8988T (cell line): ENCODE measurements at places on chromosomes 13 and 19.

- no peak for DNase-seq
Measured at GRCh38 chr13:77489566-77490337, 45.8 kb upstream of the SCEL start.

DNA sequence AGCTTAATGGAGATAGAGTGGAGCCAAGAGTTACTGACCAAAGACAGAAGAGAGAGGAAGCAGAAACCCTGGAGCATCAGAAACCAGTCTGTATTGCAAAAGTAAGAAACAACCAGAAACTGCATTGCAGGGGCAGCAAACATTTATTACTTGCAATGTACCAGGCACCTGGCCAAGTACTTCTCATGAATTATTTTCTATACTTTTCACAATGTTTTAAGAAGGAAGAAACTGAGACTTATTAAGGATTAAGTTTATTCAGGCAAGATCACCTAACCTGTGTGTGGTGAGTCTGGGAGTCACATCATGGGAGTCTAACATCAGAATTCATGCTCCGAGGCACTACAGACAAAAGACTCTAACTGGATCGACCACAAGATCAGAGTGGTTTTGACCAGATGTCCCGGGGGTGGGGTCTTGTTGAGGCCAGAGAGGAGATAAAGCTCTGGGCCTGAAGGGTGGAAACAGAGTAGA is 47.4 kb downstream of the TNFRSF19 start:
- no peak for DNase-seq

GRCh38 chr19:3146677-3147100 is 10.9 kb downstream of the GNA15 start:
- no peak for DNase-seq

- no peak for DNase-seq
Measured at GRCh38 chr13:106656186-106656585, 88.2 kb upstream of the ARGLU1 start.

GRCh38 chr13:23271331-23271730 is 90.6 kb downstream of the SGCG start:
- DNase-seq = no peak

DNA sequence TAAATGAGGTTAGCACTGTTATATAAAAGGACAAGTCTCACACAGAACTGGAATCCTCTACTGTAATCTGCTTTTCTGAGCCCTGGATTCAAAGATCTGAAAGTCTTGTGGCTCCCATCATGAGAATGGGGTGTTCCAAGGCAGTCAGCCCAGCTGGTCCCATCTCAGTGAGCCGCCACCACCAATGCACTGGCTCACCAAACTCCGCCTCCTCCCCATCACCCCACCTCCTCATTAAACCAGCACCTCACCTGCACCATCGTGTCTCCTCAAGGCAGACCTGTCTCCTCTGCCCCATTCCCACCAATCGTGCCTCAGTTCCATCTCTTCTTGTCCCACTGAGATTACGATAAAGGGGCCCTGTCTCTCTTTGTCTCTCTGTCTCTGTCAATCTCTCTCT is 166.7 kb downstream of the USP12 start:
- no peak for DNase-seq
